ENCODE measurements at places on chromosomes 16 and 17.
A peak's percentile ranks its signal among the peaks of the same experiment; 100 is the strongest.

GRCh38 chr17:34178092-34178491 lies 77.0 kb upstream of the CCL2 start:
- no peak for DNase-seq

DNA sequence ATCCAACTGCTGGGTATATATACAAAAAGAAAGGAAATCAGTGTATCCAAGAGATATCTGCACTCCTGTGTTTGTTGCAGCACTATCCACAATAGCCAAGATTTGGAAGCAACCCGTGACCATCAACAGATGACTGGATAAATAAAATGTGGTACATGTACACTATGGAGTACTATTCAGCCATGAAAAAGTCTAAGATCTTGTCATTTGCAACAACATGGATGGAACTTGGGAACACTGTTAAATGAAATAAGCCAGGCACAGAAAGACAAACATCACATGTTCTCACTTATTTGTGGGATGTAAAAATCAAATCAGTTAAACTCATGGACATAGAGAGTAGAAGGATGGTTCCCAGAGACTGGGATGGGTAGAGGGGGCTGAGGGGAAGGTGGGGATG lies 620.7 kb downstream of the RBFOX1 start:
- DNase-seq, result no peak

- DNase-seq, result peak; percentile 44
Observed at GRCh38 chr16:4064950-4065352, 51.3 kb downstream of the ADCY9 start.

DNA sequence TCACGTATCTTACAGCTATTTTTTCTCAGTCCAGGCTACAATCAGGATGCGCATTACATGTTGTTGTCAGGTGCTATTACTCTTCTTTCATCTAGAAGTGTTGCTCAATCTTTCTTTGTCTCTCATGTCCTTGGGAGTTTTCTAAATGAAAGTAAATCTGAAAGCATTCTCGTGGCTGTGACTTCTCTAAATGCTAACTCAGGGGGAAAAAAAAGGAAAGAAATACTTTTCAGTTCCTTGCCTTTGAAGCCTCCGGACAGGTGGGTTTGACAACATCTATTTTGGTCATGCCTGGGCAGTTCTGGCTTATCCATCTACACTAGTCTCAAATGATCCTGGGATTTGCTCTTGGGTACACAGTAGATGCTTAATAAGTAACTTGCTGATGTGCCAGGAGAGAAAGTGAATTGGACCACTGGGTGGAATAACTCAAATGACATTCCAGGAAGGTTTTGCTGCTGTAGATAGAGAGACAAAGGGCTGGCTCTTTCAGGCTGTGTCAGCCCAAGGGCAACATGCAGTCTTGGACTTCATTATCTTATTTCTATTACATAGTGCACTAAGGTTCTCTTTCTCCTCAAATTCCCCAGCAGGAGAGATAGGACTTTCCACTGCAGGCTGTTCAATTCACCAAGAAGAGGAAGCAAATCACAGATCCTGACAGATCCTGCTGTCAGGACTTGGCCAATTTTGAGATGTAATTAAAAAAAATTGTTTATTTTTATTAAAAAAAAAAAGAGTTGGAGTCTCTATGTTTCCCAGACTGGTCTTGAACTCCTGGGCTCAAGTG lies 63.6 kb upstream of the NFAT5 start:
- no peak for DNase-seq

- no peak for DNase-seq
Observed at GRCh38 chr16:86581458-86581857, 3.1 kb downstream of the FOXL1 start.

All from activated CD8-positive, alpha-beta memory T cell treated with anti-CD3 and anti-CD28 coated beads, Interleukin-2, amount 50 U/mL, for 4 hours (primary cell).